ENCODE measurements at places on chromosomes 2 and 18. TPM values are rescaled to one million over a fixed set of nuclear protein-coding genes. Genes with fewer than 3 reads are reported as not detected.

The RBM44 gene
- 1.1 TPM for total RNA-seq

DNA sequence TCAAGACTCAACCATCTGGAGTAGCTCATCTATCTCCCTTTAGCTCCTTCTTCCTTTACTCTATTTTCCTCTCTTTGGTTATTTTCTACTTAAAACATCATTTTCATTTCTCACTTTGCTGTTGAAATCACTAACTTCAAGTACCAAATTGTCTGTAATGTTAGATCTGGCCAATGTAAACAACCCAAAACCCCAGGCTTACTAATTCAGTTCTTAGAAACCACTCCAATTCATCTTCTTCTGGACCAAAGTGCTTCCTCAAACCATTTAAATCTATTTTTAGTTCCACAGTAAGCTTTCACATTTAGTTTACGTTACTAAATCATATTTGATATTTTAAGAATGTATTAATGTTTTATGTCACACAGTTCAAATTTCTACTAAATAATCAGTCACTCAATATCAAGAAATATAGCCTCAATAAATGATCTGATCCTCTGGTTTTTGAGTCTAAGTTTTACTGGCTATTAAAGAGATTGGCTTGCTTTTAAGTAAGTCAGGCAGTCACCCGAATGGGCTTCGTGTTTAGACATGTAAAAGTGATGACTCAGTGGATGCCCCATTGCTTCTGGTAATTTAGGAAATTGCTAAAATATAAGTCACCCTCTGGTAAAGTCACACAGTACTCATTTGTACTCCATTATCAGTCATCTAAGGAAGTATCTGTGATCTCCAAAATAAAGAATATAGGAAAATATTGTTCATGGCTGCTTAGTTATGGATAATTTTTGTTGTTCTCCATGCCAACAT lies 527.2 kb upstream of the SOX11 start:
- no peaks in the 10 kb centered on the region for H3K36me3 ChIP-seq
- H3K4me1 ChIP-seq = no peaks in the 10 kb centered on the region
- DNase-seq = no peak
- H3K27me3 ChIP-seq = no peaks in the 10 kb centered on the region
- no peak overlapping the region for H3K27ac ChIP-seq
- no peak overlapping the region for H3K4me3 ChIP-seq

DNA sequence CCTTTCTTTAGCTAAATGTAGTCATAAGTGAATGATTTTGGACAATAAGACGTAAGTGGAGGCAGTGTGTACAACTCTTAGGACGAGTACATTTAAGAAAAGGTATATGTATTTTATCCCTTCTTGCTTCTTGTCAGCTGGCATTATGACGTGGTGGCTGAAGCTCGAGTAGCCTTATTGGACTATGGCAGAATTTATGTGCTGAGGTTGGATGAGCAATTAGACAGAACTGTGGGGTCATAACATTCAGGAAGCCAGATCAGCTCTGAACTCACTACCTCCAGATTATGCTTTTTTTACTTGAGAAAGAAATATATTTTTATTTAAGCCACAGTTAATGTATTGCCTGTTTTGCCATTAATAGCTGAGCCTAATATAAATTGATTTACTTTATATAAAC lies 661.5 kb downstream of the ERBB4 start:
- H3K4me1 ChIP-seq = no peaks in the 10 kb centered on the region
- no peak overlapping the region for H3K27ac ChIP-seq
- no peaks in the 10 kb centered on the region for H3K27me3 ChIP-seq
- DNase-seq = no peak
- H3K36me3 ChIP-seq = no peaks in the 10 kb centered on the region
- no peak overlapping the region for H3K4me3 ChIP-seq

- H3K27me3 ChIP-seq = no peaks in the 10 kb centered on the region
- no peaks in the 10 kb centered on the region for H3K36me3 ChIP-seq
- DNase-seq = no peak
- H3K4me3 ChIP-seq = no peak overlapping the region
- no peaks in the 10 kb centered on the region for H3K4me1 ChIP-seq
- no peak overlapping the region for H3K27ac ChIP-seq
Observed at GRCh38 chr2:212237350-212238095, 301.1 kb downstream of the ERBB4 start.

DNA sequence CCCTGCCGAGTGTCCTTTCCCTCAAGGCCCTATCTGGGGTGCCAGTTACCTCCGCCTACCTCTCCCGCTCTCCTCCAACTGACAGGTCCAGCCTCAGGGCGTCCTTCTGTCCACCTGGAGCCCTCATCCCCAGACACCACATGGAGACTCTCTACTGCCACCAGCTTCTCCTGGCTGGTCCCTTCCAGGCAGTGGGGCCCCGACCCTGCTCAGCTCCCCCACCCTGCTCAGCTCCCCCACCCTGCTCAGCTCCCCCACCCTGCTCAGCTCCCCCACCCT lies 74.0 kb upstream of the ODC1 start:
- peaks cover 4% of the 10 kb centered on the region for H3K27me3 ChIP-seq
- H3K27ac ChIP-seq = no peak overlapping the region
- no peak overlapping the region for H3K4me3 ChIP-seq
- H3K36me3 ChIP-seq = no peaks in the 10 kb centered on the region

GRCh38 chr2:176193048-176193447 lies 4.6 kb downstream of the HOXD1 start:
- H3K4me1 ChIP-seq = no peaks in the 10 kb centered on the region
- no peaks in the 10 kb centered on the region for H3K36me3 ChIP-seq
- H3K27me3 ChIP-seq = peaks cover 71% of the 10 kb centered on the region
- H3K27ac ChIP-seq = no peak overlapping the region

GRCh38 chr18:7812431-7813063 lies 245.4 kb downstream of the PTPRM start:
- no peak overlapping the region for H3K27ac ChIP-seq
- H3K27me3 ChIP-seq = no peaks in the 10 kb centered on the region
- DNase-seq = no peak
- no peaks in the 10 kb centered on the region for H3K4me1 ChIP-seq
- no peaks in the 10 kb centered on the region for H3K36me3 ChIP-seq
- H3K4me3 ChIP-seq = no peak overlapping the region

GRCh38 chr2:232761301-232761907 lies 15.0 kb downstream of the KCNJ13 start:
- no peak overlapping the region for H3K27ac ChIP-seq
- peaks cover 17% of the 10 kb centered on the region for H3K4me1 ChIP-seq
- no peak for DNase-seq
- H3K4me3 ChIP-seq = no peak overlapping the region
- no peaks in the 10 kb centered on the region for H3K27me3 ChIP-seq

GRCh38 chr18:10086458-10087210 lies 172.8 kb downstream of the VAPA start:
- H3K36me3 ChIP-seq = peaks cover 6% of the 10 kb centered on the region
- DNase-seq = no peak
- H3K27me3 ChIP-seq = peaks cover 8% of the 10 kb centered on the region
- H3K4me3 ChIP-seq = no peak overlapping the region
- peaks cover 9% of the 10 kb centered on the region for H3K4me1 ChIP-seq

DNA sequence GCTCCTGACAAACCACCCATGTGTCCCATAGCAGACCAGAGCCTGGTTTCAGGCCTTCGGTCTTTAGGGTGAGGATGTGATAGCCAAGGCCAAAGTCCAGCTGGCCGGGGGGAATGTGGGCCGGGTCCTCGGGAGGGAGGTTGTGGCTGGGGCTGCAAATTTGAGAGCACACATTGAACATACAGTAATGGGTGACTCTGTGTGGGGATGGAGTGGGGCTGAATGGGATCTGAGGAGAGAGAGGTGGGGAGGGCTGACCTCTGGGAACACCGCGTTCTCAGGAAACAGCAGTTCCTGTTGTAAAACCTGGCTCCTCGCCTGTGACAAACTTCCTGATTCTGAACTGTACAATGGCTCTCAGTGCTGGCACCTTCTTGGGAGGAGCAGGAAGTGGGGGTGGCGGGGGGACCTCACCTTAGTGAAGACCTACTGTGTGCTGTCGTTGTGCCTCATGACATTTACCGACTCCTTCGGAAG lies 48.8 kb downstream of the MCFD2 start:
- H3K4me1 ChIP-seq = peaks cover 2% of the 10 kb centered on the region
- no peak overlapping the region for H3K4me3 ChIP-seq
- H3K36me3 ChIP-seq = peaks cover 1% of the 10 kb centered on the region
- H3K27me3 ChIP-seq = no peaks in the 10 kb centered on the region
- H3K27ac ChIP-seq = no peak overlapping the region

- H3K27me3 ChIP-seq = no peaks in the 10 kb centered on the region
- no peaks in the 10 kb centered on the region for H3K36me3 ChIP-seq
- no peak for DNase-seq
- H3K4me1 ChIP-seq = no peaks in the 10 kb centered on the region
- no peak overlapping the region for H3K4me3 ChIP-seq
Observed at GRCh38 chr2:82811946-82812345, 1647.1 kb downstream of the SUCLG1 start.

DNA sequence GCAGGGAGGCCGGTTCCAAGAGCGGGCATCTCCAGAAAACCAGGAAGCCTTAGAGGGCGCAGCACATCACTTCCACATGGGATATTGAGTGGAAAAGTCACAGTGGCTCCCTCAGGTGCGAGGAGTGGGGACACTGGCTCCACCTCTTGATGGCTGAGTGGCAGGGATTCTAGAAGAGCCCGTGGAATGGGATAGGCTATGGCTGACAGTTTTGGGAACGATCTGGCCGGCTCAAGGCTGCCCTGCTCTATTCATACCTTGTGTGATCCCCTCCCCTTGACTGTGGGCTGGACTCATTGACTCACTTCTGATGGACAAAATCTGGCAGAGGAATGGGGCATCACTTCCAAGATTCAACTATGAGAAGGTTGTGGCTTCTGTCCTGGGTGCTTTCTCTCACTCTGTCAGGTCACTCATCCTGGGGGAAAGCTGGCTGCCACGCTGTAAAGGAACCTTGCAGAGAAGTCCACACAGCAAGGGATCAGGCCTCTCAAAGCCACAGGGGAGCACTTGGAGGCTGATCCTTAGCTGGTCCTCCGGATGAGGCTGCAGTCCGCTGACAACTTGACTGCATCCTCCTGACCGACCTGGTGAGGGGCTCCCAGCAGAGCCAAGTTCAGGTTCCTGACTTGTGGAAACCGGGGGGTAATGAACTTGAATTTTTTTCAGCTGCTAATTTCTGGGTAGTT lies 46.7 kb upstream of the HS6ST1 start:
- peaks cover 41% of the 10 kb centered on the region for H3K27me3 ChIP-seq
- H3K4me3 ChIP-seq = no peak overlapping the region
- H3K36me3 ChIP-seq = no peaks in the 10 kb centered on the region
- peak; percentile 2 for DNase-seq

The ATP8B1 gene
- 0.25 TPM for total RNA-seq

The UGT1A4 gene
- not detected for total RNA-seq
